ENCODE measurements at places on chromosomes 11 and 22.

GRCh38 chr22:17772958-17773605, 1.2 kb downstream of the BID start:
- DNase-seq = no peak

DNA sequence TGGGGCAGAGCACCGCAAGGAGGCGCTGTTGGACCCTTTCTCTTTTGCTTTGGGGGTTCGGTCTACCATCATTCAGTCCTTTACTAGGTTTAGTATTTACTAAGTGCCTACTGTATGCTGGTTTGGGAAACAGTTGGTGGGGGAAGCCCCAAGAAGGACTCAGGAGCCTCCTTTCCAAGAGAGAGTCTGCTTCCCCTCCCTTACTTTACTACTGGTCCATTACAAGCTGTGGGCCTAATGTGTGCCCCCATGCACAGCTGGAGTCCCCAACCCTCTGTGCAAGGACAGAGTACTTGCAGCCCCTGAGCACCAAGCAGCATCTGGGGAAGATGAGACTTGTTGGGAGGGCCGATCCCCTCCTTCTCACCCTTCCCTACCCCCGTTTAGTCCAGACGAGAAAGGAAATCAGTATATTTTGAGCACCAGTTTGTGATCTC, 876 bp upstream of the UBE2L6 start:
- DNase-seq = peak; percentile 70

DNA sequence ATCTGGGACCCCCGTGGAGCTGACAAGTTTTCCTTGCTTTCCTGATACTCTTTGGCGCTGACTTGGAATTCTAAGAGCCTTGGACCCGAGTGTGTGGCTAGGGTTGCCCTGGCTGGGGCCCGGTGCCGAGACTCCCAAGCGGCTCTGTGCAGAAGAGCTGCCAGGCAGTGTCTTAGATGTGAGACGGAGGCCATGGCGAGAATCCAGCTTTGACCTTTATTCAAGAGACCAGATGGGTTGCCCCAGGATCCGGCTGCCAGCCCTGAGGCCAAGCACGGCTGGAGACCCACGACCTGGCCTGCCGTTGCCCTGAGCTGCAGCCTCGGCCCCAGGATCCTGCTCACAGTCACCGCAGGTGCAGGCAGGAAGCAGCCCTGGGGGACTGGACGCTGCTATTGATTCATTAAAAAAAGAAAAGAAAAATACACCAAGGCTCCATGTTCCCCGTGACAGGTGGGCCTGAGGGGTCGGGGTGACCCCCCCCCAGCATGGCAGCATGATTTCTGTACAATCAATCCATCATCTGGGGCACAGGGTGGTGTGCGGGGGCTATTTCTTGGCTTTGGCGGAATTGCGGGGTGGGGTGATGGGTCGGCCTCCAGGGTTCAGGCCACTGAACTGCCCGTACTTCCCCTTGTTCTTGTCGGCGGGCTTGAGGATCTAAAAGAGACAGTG, 3.5 kb downstream of the PPP1CA start:
- no peak for DNase-seq

DNA sequence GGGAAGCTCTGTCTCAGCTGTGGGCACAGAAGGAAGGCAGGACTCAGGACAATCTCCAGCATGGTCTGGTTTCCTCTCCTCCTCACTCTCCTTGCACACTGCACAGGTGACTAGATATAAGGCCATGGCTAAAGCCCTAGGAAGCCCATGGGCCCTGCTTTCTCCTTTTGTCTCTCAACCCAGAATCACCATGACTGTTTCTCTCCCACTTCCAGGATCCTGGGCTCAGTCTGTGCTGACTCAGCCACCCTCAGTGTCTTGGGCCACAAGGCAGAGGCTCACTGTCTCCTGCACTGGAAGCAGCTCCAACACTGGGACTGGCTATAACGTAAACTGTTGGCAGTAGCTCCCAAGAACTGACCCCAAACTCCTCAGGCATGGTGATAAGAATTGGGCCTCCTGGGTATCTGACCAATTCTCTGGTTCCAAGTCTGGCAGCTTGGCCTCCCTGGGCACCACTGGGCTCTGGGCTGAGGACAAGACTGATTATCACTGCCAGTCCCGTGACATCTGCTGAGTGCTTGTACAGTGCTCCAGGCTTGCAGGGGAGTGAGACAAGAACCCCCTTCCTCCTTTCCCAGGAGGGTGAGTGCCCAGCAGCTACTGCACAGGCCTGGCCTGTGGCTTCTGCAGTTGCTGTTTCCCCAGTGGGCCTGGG, 104.0 kb upstream of the TOP3B start:
- no peak for DNase-seq

DNA sequence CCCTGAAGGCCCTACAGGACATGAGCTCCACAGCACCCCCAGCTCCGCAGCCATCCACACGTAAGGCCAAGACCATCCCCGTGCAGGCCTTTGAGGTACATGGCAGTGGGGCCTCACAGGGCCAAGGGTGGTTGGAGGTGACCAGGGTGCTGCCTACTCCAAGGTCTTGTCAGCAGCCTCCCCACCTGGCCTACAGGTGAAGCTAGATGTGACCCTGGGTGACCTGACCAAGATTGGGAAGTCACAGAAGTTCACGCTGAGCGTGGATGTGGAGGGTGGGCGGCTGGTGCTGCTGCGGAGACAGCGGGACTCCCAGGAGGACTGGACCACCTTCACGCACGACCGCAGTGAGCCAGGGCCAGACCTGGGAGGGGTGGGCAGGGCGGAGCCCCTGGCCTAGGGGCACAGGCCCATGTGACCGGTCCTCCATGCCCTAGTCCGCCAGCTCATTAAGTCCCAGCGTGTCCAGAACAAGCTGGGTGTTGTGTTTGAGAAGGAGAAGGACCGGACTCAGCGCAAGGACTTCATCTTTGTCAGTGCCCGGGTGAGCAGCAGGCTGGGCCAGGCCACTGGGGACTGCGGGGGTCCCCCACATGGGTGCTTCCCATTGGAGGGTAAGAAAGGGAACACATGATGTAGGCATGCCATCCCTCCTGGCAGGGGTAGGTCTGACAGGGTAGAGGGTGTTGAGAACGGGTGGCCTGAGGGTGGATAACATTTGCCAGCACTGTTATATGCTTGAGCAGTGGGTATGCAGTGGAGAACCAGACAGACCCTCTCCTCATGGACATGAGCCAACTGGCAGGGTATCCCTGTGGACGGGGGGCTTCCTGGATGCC, 5.6 kb downstream of the INPPL1 start:
- DNase-seq = no peak
